Amniotic stem cell (primary cell): ENCODE measurements at places on chromosomes 6 and 20.

DNA sequence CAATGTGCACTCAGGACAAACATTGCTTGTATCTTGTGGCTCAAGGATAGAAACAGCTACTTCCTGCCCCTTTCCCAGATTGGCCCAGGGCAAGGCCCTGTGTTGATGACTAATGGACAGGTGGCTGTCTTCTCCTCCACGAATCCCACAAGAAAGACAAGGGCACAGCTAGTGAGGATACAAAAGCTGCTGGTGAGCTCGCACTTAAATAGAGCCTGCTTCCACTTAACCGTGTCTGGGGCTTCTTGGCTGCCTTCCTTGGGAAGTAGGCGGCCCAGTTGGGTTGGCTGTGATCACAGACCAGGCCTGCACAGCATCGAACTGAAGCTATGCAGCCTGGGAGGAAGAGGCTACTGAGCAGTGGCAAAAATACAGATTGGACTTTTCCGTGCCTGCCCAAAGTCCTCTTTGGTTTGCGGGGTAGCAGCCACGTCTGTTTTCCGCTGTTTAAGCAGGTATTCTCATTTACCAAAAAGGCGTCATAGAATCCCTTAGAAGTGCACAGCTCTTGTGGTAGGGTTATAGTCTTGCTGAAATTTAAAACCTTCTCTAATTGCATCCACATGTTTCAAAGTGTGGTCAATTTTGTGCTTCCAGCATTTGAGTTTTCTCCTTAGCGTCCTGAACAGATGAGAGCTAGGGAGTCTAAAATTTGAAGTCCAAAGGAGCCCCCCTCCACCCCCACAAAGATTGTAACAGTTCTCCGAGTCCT lies 23.0 kb upstream of the NAA20 start:
- no peak for DNase-seq

GRCh38 chr6:42259841-42260395 lies 42.3 kb upstream of the MRPS10 start:
- no peak for DNase-seq

- no peak for DNase-seq
Measured at GRCh38 chr20:45266977-45267376, 12.6 kb upstream of the SLPI start.

DNA sequence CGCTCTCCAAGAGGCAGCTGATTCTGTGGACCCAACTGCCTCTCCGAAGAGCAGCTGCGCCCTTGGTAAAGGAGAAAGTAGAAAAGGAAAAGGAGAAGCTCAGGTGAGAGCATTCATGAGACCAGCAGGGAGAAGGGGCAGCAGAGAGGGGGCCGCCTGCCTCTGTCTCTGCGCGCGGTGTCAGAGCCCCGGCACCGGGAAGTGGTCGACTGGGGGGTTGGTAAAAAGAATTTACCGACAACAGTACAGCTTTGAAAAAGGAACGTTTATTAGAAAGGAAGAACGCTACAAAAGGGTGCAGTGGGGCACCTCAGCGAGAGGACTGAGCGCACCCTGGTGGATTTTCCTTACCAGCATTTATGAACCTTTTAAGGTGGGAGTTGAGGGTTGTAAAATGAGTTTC lies 61.9 kb downstream of the GPR6 start:
- DNase-seq: peak; percentile 7

- no peak for DNase-seq
Measured at GRCh38 chr20:32962053-32962452, 42.2 kb downstream of the SUN5 start.

- no peak for DNase-seq
Measured at GRCh38 chr6:158596861-158597260, 37.0 kb downstream of the TMEM181 start.

DNA sequence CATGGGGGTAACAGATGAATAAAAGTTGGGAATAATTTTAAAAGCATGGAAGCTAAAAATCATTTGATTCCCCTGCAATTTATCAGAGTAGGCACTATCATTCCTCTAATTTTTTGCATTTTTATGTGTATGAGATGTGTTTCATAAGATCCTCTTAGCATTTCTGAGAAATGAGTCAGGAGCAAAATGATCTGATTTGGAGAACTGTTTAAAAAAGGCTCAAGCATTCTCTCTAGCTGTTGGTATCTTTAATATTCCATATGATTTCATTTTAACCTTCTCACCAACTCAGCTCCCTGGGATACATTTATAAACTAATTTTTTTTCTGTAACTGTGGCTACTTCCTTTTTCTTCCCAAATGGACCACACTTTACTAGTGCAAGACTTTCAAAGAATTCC lies 60.9 kb downstream of the MCHR2 start:
- DNase-seq: peak; percentile 28

DNA sequence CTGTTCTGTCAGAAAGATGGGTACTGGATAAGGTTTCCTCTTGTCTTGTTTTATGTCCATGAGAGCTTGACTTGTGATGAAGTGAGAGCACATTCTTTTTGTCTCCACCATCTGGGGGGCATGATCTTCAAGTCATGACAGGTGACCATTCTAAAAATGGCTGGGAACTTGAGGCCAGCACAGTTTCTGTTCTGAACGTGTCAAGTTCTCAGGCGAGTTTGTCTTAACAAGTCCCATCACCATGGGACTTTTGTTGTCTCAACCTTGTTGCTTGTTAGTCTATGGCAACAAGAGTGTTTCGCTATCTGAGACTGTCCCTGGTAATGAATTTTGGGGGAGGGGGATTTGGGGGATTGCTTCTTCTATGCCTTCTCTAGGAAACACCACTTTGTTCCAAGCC lies 25.6 kb upstream of the ENPP4 start:
- no peak for DNase-seq

GRCh38 chr6:155882527-155883333 lies 427.1 kb upstream of the NOX3 start:
- DNase-seq: no peak

- DNase-seq: peak; percentile 50
Measured at GRCh38 chr6:63571361-63572043, 778 bp upstream of the LOC128125822 start.

DNA sequence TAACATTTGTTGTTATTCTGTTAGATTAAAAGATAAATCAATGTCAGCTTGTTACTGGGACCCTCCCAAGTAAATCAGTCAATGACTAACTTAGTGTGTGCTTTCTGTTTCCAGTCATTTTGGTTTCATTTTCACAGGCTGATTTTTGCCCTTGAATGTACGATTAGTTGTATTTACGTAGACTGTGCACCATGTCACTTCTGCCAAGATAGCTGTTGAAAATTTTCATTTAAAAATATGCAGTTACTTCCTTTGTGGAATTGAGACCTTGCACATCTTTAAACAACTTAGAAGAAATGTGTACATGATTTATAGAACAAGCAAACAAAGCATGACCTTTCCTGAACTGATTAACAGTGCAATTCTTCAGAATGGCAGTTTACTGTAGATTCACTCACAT lies 944.8 kb upstream of the CITED2 start:
- DNase-seq: no peak

GRCh38 chr6:40397287-40398033 lies 189.7 kb downstream of the LRFN2 start:
- DNase-seq: no peak

DNA sequence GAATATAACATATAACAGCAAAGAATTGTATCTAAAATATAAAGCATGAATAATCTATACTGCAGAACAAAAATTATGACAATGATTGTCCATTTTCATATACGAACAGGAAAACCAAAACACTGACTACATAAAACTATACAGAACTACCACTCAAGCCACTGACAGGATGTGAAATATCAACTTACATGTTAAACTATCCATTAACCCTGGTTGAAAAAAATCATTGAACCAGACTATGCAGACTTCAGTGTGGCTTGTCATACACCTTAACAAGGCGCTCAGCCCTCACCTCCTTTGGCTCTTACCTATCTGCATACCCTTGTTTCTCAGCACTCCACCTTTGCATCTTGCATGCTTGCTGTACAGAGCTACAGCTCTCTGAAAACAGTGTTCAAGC lies 34.9 kb downstream of the ASCC3 start:
- DNase-seq: no peak

GRCh38 chr6:157982102-157982562 lies 469 bp downstream of the SYNJ2 start:
- DNase-seq: no peak

GRCh38 chr20:47349365-47350180 lies 6.9 kb downstream of the ZMYND8 start:
- DNase-seq: no peak

DNA sequence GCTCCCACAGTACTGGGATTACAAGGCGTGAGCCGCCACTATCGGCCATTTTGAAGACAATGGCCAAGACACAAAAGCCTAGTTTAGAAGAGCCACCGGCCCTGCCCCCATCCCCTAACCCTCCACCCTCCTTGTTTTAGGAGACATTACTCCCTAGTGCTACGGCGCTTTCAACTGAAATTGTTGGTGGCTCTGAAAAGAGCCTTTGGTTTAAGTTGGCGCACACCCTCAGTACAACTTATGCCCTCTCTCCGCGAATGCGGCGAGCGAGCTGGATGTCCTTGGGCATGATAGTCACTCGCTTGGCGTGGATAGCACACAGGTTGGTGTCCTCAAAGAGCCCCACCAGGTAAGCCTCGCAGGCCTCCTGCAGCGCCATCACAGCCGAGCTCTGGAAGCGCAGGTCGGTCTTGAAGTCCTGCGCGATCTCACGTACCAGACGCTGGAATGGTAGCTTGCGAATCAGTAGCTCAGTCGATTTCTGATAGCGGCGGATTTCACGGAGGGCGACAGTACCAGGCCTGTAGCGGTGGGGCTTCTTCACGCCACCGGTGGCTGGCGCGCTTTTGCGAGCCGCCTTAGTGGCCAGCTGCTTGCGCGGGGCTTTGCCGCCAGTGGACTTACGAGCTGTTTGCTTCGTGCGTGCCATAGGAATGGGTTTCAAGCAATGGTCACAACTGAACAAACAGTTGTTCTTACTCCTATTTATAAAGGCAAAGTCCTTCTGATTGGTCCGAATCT lies 114.9 kb upstream of the BTN3A2 start:
- peak; percentile 31 for DNase-seq

DNA sequence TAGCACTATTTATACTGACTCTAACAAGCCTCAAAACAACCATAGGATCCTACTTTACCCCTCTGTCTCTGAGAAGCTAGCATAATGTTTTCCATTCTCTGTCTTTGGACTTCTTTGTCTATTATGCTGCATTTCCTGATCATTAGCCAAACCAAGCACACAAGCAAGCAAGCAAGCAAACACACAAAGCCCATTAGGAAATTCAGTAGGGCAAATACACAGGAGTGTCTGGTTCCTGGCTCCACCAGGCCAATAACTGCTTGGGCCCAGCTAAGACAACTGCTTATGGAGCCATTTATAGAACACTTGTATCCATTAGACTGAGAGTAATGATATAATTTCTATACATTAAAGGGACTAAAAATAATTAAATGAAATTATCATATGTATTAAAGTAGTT lies 952.9 kb upstream of the EPHA7 start:
- no peak for DNase-seq

- peak; percentile 10 for DNase-seq
Measured at GRCh38 chr6:144008120-144008811, at the start of gene PLAGL1. Gene PLAGL1 (minus strand): TSS chr6:144008259. CDS start chr6:143948136, 60,123 bp downstream.

DNA sequence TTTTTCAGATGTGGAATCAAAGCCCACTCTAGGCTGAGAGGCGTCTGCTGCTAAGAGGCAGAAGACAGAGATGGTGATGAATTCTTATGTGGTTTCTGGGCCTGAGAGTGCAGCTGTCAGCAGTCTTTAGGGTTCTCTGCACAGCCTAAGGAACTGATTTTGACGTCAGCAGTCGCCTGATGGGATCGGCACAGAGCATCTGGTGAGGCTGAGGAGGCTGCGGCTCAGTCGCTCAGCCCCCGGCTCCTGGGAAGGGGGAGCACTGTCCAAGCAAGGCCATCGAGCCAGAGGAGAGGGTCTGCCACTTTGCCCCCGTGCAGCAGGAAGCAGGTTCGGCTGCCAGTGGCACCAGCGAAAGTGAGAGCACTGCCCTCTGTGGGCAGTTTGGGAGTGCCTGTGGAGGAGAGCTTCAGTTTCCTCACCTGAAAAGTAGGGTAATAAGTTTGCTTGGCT lies 92.5 kb downstream of the TCP11 start:
- DNase-seq: no peak

DNA sequence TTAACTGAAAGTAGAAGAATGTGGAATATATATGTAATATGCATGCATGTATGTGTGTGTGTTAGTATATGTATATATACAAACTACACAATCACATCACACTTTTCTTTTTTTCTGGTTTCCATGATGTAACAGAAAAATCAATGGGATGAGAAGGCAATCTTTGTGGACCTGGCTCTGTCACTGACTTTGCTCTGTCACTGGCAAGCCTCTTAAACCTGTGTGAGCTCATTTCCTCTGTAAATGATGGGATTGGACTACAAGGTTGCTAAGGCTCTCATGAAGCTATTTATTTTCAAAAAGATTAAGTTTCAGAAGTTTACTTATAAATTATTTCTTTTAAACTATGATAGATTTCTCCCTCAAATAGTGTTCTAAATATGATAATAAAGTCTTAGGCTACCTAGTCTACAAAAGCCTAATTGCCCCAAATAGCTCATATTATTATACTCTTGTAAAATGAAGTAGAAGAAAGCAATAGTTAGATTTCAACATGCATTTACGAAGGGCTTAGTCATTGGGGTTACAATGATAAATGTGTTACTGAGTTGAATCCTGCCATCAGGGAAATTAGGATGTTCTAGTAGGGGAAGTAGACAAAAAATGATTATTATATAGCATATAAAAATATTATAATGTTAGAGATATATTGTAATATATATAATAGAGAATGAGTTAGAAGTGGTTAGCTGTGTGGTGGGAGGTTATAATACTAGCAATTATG lies 129.3 kb downstream of the AFG1L start:
- no peak for DNase-seq

DNA sequence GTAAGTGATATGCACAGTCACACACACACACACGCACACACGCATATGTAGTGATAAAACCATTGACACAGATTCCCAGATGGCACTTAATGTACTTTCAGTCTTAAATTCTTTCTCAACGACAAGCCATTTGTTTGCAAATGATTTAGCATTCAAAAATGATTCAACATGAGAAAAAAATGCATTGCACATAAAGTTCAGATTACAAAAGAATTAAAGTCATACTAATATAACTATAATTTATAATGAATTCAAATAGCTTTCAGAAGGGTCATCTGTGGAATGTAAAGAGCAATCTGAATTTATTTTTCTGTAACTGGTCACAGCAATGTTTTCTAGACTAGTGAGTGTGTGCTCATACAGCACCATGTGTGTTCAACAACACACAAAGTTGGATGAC lies 521.6 kb upstream of the ZNF337 start:
- DNase-seq: no peak

DNA sequence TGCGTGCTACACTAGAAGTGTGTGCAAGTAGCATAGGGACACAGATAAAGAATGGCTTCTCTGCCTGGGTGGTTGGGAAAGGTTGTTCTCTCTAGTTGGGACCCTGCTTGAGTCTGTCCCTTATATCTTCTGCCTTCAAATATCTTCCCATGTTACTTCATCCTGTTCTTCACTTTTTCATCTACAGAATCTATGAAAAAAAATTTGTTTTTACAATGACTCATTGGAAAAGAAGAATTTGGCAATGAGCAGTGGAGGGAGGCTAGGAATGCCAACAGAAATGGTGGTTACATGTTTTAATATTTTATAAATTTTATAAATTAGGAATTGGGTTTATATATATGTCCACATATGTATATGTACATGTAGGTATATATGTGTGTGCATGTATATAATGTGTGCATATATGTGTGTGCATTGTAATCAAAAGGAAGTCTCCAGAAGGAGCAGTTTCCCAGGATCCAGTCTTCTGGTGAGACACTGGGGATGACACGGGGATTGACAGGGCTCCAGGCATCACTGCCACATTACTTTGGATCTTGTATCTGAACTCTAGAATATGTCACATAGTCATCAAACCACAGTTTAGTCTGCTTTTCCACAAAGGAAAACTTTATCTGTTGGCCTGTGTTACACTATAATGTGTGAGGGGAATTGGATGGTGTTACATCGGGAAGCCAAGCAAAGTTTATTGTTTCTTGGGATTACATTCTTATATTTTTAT lies 75.3 kb upstream of the RIPOR2 start:
- DNase-seq: no peak
